Kasumi-1 (cell line): ENCODE measurements at places on chromosomes 3 and 15.

DNA sequence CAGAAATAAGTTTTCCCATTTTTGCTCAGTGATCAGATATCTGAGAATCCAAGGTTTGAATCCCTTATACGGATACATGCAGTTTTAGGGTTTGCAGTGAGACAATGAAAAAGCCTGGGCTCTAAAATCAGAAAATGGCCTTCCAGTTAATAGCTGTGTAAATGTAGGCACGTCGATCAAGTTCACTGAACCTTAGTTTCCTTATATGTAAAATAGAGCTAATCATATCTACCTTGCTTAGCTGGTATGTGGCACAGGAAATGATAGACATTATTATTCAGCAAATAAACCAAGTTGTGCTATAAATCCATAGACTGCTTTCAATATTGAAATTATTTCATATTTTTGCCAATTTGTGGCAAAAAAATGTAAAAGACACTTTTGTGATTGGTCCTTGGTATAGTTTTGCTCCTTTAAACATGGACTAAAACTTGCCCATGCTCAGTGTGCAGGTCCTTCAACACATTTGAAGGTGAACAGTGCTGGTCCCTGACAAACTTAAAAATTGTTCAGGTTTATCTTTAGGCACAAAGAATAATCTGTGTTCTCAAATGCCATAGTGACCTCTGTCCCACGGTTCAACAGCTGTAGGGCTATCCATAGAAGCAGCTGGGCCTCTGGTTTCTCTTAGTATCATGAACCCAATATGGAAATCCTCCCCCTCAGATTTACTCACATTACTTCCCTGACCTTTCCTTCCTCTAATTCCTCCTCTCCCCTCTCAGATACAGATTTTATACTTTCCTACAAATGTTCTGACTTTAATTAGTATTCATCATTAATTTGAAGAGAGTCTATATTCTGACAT, 51.0 kb downstream of the CCDC54 start:
- DNase-seq = no peak

GRCh38 chr3:161101609-161102008, 3.5 kb downstream of the B3GALNT1 start:
- no peak for DNase-seq

GRCh38 chr15:52151353-52151752, 38.8 kb upstream of the BCL2L10 start:
- DNase-seq = no peak

GRCh38 chr3:187497052-187497451, 128.9 kb downstream of the RTP4 start:
- no peak for DNase-seq

GRCh38 chr3:58198804-58199203, 12.0 kb downstream of the DNASE1L3 start:
- no peak for DNase-seq

DNA sequence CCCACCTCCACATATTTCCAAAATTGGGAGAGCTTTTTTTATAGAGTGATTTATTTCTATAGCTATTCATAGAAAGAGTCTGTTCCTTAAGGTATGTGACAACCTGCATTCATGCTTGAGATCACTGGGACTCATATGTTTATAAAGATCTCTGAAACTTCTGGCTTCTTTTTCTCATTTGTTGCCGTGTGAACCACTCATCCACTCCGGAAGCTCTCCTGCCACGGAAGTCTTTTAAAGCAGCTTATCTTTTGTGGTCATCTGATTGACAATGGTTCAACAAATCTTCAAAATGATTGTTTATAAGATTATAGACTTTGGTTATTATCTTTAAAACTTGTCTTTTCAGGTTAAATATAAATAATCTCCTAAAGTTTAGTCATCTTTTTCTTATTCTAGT, 260.5 kb downstream of the C3orf38 start:
- no peak for DNase-seq

DNA sequence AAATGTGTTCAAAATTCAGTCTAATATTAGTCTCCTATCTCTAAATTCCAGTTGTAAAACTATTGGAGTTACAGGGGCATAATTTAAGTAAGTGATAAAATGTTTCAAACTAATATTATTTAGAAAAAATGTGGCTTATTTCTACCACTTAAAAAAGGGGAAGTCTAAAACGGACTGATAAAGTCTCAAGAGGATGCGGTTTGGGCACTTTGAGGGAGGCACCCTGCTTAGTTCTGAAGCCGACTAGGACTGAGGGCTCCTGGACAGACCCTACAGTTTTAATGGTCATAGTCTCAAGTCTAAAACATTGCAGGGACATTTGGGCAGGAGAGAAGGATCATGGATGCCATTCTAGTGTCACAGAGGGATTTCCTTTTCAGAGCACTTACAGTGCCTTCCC, 566.3 kb downstream of the NR2F2 start:
- DNase-seq = peak; percentile 83

GRCh38 chr3:126259411-126260391, 79.3 kb upstream of the ALDH1L1 start:
- peak; percentile 2 for DNase-seq

DNA sequence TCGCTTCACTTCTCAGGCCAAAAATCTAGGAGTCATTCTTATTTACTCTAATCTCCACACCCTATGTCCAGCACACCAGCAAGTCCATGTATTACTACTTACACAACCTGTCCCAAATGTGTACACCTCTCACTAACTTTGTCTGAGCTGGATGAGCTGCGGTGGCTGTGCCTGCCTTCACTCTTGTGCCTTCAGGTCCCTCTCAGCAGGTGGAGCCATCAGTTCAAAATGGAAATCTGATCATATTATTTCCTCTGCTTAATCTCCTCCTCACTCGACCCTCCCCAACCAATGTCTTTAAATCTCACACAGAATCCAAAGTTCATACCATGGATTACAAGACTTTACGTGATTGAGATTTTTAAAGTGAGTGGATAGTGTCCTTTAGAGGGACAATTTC, 82.8 kb downstream of the SSR3 start:
- no peak for DNase-seq

GRCh38 chr3:33868309-33868708, 69.9 kb downstream of the PDCD6IP start:
- DNase-seq = no peak

DNA sequence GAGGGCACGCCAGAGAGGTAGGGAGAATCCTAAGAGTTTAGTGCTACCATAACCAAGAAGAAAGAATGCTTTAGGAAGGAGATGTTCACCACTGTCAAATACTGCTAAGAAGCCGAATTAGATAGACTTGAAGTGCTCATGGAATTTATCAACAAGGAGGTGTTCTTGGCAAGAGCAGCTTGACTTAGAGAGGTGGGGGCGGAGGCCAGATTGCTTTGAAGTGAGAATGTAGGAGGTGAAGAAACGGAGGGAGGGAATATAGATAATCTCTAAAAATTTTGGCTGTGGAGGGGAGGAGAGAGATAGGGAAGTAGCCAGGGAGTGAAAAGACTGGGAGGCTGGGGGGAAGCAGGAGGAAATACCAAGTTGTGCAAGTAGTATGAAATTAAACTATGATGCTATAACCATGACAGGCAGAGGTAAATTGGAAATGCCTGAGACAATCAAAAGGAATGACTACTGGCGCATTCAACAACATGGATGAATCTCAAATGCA, 35.5 kb downstream of the GADL1 start:
- no peak for DNase-seq

- DNase-seq = no peak
Observed at GRCh38 chr3:136141891-136142290, 54.2 kb downstream of the MSL2 start.

DNA sequence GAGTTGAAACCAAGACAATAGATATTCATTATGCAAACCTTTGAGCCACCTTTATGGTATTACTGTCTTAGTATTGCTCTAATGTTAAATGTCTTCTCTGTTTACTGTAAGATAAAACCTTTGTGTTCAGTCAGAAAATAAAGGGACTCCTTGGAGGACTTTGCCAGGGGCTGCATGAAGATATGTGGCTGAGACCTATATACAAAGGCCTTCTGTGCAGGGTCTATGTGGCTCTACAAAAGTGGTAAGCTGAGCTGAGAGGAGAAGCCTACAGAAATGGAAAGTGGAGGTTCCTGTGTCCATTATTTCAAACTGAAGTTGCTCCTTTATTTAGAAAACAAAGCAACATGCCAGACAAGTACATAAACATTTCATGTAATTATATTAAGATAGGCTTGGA, 131.5 kb downstream of the FNDC3B start:
- DNase-seq = no peak

- DNase-seq = no peak
Observed at GRCh38 chr15:34494084-34494399, 56.4 kb upstream of the GOLGA8A start.

- no peak for DNase-seq
Observed at GRCh38 chr3:128054367-128054766, 2.1 kb downstream of the SEC61A1 start.

DNA sequence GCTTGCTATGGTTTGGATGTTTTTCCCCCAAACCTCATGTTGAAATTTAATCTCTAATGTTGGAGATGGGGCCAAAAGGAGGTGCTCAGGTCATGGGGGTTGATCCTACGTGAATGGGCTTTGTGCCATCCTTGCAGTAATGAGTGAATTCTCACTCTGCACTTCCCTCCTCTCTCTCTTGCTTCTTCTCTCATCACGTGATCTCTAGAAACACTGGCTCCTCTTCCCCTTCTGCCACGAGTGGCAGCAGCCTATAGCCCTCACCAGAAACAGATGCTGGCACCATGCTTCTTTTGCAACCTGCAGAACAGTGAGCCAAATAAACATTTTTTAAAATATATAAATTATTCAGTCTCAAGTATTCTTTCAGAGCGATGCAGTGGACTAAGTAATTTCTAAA, 13.3 kb upstream of the PLSCR1 start:
- peak; percentile 7 for DNase-seq

- DNase-seq = no peak
Observed at GRCh38 chr3:111976254-111976653, 2.6 kb upstream of the ABHD10 start.

DNA sequence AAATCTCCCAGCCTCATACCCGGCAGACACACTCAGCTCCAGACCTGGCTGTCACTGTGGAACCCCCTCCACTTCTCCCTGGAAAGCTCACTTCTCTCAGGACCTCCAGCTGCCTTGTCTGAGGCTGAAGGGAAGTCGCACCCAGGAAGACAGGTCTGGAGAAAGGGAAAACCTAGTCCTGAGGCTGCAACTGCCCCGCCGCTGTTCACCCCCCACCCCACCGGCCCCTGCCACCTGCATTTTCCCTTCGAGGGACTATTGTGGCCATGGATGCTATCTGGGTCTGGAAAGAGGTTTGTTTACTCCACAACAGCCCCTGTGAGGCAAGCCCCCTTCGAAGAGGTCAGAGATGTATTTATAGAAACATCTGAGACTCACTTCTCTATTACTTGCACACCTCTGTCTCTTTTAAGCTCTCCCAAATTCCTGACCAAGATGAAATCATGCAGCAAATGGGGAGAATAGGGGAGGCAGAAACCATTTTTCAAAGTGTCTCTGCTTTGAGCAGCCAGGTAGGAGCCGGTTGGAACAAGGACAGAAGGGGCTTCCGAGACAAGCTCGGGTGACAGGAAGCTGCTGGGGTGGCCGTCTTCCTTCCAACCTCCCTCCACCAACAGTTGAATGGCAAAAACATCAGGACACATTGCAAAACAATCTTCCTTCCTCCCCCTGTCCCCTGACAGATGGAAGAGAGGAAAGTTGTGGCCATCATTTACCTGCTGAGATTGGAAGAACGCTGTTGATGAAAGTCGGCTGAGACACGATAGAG, 518 bp downstream of the COLQ start:
- peak; percentile 49 for DNase-seq

GRCh38 chr15:63870487-63871209, 36.9 kb upstream of the HERC1 start:
- peak; percentile 90 for DNase-seq

- DNase-seq = no peak
Observed at GRCh38 chr3:171115667-171116066, 89.1 kb upstream of the SLC2A2 start.

DNA sequence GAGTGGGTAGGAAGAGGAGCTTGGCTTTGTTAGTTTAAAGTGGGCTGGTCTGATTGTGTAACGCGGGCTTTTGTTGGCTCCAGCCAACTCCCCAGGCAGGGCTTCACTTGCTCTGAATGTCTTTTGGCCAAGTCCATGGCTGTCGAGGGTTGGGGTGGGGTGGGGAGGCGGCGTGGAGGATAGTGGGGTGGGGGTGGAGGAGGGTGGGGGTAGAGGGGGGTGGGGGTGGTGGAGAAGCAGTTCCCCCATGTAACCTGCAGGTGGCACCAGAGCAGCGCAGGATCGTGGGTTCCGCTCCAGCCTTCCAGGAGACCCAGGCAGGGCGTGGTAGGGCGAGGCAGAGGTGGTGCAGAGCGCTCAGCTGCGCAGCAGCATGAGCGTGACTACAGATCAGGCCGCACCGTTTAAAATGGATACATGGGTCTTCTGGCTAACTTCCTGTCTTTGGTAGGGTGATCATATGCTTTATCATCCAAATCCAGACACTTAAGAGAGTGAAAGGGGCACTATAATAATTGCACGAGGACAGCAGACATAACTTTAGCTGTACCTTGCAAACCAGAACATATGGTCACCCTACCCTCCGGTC, 28.3 kb downstream of the GOLGA6A start:
- peak; percentile 66 for DNase-seq

- DNase-seq = no peak
Observed at GRCh38 chr3:181705086-181705480, 6.6 kb upstream of the SOX2 start.

- DNase-seq = no peak
Observed at GRCh38 chr3:78858910-78859309, 908.9 kb downstream of the ROBO1 start.

GRCh38 chr3:190883973-190884832, 21.7 kb upstream of the GMNC start:
- peak; percentile 76 for DNase-seq

DNA sequence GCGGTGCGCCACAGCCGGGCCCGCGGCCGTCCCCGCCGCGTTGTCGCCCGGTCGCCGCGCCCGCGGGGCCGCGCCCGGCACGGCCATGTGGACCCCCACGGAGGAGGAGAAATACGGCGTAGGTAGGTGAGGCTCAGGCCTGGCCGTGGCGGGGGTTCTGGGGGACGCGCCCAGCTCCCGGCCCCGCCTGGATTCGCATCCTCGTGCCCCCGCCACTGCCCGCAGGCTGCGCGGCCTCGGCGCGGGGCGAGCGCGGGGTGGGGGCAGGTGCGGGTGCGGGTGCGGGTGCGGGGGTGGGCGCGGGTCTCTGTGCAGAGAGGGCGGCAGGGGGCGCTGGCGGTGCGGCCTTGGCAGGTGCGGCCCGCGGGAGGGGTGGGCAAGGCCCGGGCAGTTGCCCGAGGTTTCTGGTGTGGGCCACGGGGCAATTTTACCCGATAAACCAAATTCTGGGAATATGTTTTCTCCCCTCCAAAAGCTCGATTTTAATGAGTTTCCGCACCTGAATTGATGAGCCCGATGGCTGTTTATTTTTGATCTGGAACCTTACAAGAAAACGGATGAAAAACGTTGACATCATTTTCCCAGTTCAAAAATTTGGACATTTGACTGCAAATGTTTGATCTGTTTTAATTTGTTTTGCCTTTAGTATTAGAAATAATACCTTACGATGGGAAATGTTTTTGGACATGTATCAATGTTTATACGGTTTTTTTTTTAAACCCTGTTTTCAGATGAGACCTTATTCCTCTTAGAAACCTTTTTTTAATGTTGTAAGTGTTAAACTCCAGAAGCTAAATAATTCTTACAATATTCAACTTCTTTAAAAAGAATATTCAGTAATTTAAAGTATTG, 678 bp downstream of the DOCK3 start:
- no peak for DNase-seq
